ENCODE measurements at places on chromosomes 13 and 19.

- no peak for DNase-seq
Observed at GRCh38 chr19:41420101-41420880, 6.9 kb downstream of the B3GNT8 start.

DNA sequence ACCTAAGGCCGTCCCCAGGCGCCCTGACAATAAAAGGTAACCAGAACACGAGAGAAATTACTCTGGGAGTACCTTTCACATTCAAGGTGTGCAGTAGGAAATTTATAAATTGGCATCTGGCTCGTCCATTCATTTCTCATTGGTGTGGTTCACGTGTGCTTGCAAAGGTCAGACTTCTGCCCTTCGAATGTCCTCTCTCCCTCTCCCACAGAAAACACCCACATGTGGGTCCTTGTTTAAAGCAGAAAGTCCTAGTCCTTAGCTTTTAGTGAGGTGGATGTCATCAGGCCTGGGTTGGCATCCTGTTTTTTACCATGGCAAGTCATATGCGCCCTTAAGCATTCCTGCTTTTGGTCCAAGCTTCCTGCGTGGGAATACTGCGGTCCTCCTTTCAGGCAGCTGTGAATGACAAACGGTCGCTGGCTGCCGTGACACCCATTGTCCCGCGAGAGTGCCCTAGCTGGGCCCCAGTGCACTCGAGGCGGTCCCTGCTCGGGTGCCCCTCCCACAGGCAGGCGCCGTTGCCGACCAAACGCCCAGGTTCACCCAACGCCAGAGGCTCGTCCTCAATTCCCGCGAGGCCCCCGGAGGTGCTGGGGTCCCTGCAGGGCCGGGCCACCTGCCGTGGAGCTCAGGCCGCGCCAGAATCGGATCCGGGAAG is at the start of gene NUDT19:
TSS of gene NUDT19 (plus strand) at position 531 of the 661 bp plus-strand sequence. CDS start 140 bp downstream, outside the sequence.
- no peak for DNase-seq

DNA sequence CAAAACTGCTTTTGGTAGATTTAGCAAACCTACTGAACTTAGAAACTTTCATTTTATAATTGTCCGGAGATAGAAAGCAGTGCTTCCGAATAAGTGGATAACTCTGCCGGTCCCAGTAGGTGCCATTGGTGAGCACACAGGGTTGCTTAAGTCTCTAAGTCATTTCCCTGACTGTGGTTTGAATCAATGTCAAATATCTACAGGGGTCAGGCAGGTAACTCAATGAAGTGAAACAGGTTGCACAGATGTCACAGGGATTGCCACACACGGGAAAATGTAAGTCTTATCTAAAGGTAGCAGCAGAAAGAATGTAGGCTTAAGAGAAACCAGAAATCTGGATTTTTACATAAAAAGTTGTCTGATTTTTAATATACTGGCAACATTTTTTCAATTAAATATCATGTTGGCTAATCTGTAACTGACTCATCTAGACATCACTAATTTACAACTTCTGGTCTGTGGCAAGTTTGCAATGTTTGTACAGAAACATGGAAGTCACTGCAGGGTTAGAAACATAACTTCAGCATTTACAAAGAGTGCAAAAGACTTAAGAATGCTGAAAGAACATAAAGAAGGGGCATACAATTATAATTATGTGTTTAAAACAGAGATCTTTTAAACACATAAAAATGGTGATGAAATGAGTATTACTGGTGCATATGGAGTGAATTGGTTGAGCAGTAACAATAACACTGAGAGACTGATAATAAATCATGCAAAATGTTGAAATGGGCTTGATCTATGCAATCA is 14.3 kb upstream of the LRRC63 start:
- no peak for DNase-seq

GRCh38 chr19:33578697-33579096 is 43.1 kb upstream of the CHST8 start:
- no peak for DNase-seq

Data from NCI-H748 treated with DMSO at 0.1 percent for 48 hours (cell line).